ENCODE measurements at places on chromosomes 7 and 10.

DNA sequence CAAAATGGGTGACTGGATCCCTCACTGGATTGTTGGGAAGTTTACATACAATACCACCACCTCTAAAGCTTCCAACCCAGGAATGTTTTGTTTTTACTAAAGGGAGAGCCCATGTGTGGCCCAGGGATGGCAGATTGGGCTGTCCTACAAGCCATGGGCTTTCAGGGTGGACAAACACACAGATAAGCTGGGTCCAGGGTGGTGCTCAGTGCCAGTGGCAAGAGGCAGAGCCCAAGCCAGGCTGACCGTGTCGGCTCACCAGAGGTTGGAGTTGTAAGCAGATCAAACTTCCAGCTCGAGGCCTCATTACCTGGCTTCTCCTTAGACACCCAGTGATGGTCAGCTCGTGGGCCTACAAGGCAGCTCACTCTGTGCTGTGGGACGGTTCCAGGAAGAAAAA is 52.3 kb downstream of the CDH23 start:
- no peak for DNase-seq

- no peak for DNase-seq
Measured at GRCh38 chr7:22884911-22885788, 62.5 kb upstream of the TOMM7 start.

GRCh38 chr7:114527589-114527988 is 113.0 kb downstream of the FOXP2 start:
- no peak for DNase-seq

DNA sequence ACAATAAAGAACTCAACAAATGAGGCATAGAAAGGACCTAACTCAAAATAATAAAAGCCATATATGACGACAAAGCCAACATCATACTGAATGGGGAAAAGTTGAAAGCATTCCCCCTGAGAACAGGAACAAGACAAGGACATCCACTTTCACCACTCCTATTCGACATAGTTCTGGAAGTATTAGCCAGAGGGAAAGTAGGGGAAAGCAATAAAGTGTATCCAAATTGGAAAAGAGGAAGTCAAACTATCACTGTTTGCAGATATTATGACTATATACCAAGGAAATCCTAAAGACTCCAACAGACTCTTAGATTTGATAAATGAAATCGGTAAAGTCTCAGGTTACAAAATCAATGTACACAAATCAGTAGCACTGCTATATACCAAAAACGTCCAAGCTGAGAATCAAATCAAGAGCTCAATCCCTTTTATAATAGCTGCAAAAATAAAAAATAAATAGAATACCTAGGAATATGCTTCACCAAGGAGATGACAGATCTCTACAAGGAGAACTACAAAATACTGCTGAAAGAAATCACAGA is 4.8 kb downstream of the ANXA7 start:
- DNase-seq, result no peak

DNA sequence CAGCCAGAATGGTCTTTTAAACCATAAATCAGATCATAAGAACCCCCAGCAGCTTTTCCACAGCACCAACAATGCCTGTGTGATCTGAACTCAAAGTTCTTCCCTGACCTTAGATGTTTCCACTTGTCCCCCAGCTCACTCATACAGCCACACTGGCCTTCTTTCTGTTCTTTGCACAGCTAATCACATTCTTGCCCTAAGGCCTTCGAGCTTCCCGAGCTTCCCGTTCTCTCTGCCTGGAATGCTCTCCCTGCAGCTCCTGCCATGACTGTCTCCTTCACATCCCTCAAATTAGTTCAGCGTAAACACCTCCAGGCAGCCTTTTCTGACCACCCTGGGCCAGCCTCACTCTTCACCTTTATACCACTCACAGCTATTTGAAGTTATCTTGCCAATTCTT is 166.8 kb upstream of the NFE2L3 start:
- DNase-seq, result no peak

GRCh38 chr10:44517635-44518034 is 132.7 kb upstream of the CXCL12 start:
- no peak for DNase-seq

- DNase-seq, result no peak
Measured at GRCh38 chr10:104127411-104127810, 5.4 kb downstream of the SFR1 start.

GRCh38 chr7:80773787-80774508 is 135.5 kb downstream of the CD36 start:
- no peak for DNase-seq

DNA sequence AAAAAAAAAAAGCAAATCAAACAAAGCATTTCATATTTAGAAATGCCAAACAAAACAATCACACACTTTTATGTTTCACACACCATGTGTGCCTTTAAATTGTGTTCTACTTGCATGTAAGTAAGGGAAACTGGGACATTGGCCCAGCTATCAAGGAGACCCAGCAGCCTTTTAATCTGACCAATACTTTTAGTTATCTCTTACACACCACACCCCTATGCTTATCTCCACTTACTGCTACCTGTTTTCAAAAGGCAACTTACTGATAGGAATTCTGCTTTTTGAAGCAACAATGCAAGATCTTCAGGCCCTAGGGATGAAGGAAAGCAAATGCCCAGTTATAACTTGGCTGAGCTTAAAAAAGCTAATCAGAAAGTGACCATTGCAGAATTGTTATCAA is 1244.8 kb upstream of the SORCS1 start:
- DNase-seq, result no peak

- DNase-seq, result no peak
Measured at GRCh38 chr10:30557884-30558283, 71.7 kb downstream of the LYZL2 start.

- DNase-seq, result no peak
Measured at GRCh38 chr10:89337484-89337883, 9.7 kb downstream of the IFIT3 start.

- DNase-seq, result no peak
Measured at GRCh38 chr10:8640301-8640700, 585.8 kb downstream of the GATA3 start.

DNA sequence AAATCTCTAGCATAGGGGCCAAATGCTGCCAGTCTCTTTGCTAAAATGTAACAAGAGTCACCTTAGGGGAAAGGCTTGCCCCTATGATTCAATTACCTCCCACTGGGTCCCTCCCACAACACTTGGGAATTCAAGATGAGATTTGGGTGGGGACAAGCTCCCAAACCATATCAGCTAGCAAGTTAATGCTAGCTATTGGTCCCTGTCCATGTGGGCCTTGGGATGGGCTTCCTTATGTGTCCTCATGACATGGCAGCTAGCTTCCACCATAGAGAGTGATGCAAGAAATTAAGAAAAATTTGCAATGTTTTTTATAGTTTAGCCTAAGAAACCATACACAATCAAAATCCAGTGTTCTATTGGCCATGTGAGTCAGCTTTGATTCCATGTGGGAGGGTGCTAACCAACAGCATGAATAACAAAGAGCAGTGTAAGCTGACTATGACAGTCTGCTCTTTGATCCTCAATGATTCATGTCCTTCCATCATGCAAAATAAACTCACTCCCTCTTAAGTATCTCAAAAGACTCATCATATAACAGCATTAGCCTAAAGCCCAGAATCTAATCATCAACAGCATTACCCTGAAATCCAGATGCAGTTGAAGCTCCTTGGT is 21.7 kb upstream of the ZNF365 start:
- no peak for DNase-seq

GRCh38 chr7:1290679-1291356 is 58.1 kb downstream of the UNCX start:
- DNase-seq, result no peak

- no peak for DNase-seq
Measured at GRCh38 chr7:50166997-50167965, 74.2 kb upstream of the ZPBP start.

GRCh38 chr7:117698018-117698417 is 175.2 kb downstream of the CTTNBP2 start:
- no peak for DNase-seq

GRCh38 chr7:98802088-98802780 is 67.6 kb downstream of the TMEM130 start:
- no peak for DNase-seq

DNA sequence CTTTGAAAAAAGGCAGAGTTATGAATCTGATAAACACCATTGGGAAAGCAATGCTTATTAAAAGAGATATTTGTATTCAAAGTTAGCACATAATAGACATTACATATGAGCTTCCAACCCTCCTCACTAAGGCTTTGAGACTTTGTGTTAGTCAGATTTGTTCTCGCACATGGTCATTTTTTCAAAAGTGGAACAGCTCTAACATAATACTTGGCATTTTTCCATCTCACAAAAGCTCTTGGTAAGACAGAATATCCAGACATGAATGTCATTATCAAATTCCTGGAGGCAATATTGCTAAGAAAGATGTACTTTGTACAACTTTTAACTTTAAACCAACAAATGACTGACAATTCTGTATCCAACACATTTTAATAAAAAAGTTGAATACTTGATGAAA is 292.4 kb upstream of the SMIM30 start:
- no peak for DNase-seq

DNA sequence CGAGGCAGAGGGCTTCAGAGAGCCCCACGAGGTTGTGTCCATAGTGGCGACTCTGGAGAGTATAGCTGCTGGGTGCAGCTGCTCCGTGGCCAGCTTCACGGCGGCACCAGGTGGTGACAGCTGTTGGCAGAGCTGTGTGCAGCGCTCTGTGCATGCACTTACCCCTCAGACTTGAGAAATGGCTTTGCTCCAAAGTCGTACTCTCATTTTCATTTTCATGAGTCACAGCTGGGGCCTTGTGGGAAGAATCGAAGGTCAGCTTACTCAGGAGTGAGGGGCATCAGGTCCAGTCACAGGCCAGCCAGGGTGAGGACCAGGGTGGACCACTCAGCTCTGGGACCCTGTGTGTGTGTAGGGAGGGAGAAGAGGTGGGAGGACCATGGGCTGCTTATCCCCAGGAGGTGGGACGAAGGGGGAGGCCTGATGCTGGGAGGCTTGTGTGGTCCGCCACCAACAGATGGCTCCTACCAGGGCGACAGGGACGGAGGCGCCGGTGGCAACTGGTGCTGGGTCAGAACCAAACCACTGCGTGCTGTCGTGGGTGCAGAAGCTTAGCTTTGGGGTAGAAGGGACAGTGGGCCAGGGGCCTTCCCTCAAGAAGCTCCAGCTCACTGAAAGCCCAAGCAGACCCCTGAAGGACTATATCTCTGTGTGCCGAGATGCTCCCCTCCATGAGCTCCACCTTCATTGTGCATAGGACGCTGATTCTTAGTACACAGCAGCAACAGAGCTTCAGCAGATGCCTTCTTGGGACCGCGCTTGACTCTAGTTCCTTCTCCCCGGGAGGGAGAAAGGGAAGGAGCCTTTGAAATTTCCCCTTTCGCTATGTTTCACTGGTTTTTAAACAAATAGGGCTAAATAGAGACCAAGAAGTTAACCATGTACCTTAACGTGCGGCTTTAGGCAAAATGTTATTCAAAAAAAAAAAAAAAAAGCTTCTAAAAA is 225.0 kb downstream of the CELF2 start:
- no peak for DNase-seq

GRCh38 chr10:104925232-104925851 is 284.3 kb downstream of the SORCS3 start:
- no peak for DNase-seq

DNA sequence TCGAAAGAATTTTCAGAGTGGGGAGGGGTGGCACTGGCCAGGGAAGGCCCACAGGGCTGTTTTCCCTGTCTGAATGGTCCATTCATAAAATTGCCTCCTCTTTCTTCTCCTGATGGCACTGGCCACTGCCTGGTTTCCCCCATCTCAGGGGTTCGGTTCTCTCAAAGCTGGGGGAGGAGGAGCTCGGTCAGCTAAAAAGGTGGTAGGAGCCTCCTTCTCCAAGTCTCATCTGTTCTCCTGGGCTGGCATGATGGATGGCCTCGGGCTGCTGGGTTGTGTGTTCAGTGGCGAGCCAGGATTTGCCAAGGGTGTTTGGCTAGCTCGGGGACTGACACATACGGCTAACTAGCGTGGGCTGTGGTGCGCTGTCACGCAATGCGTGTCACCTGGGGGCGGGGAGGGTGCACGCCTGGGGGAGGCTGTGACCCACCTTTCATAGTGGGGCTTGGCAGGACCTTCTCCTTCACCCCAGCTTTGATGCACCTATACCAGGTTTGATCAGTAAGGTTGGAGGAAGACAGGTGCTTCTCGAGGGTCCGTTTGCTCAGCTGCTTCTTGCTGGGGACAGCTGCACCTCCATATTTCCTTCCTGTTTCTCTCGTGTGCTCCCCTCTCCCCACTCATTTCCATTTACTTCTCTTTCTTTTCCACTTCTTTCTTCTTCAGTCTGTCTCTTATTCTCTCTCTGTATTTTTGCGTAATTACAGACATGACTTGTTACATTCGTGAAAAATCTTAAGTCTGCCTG is 36.3 kb downstream of the RBM20 start:
- DNase-seq, result no peak

DNA sequence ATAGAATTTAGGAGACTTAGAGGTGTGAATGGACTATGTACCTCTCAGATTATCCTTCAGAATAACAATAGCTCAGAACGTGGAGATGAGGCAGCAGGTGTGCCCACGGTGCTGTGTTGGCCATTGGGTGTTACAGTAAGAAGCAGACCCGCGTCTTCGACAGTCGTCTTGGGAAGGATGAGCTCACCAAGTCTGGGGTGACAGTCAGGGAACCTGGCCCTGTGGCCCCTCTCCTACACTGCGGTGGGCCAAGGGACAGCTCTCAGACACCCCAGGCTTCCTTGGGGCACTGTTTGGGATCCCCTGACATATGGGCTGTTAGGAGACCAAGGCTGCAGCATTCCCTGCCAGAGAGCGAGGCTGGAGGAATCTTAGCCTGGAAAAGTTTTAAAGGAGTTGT is 88.5 kb downstream of the ACTR3B start:
- no peak for DNase-seq

DNA sequence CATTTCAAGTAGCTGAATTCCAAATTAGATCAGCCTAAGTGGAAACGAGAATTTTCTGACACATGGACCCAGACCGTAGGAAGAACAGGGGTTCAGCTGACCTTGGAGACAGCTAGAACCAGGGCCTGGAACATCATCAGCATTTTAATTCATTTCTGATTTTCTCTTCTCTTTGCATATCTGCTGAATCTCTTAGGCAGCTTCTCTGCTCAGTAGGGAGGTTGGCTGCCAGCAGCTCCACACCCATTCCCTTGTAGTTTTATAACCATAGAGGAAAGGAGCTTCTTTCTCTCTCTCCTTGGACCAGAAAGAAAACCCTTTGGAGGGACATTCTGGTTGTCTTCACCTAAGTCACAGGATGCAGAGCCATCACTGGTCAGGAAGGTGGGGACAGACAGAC is 36.0 kb downstream of the LMTK2 start:
- no peak for DNase-seq

- DNase-seq, result no peak
Measured at GRCh38 chr7:7720750-7721621, 2.6 kb upstream of the RPA3 start.

- DNase-seq, result peak; percentile 87
Measured at GRCh38 chr10:3886191-3886590, 101.2 kb upstream of the KLF6 start.

GRCh38 chr7:135745703-135746312 is 2.8 kb downstream of the FAM180A start:
- DNase-seq, result peak; percentile 90
